ENCODE measurements at places on chromosomes 2 and 18. TPM values are rescaled to one million over a fixed set of nuclear protein-coding genes. Genes with fewer than 3 reads are reported as not detected.
A peak's percentile ranks its signal among the peaks of the same experiment; 100 is the strongest.

DNA sequence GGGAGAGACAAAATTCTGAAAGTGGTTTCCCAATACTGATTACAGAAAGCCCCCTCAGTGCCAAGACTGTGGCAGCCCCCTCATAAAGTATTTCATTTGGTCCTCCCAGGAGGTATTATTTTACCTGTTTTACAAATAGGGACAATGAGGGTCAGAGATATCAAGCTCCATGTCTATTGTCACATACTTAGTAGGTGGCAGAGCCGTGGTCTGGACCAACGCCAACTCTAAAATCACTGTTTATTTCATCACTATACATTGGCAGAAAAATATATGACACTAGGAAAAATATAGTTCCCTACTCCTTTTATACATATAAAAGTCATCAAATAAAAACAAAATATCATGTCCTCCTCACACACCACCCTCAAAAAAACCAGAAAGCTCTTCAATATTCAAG lies 68.6 kb downstream of the DHRS9 start:
- no peak for DNase-seq

GRCh38 chr2:2233171-2233826 lies 97.8 kb downstream of the MYT1L start:
- DNase-seq, result no peak

PIEZO2 gene
- total RNA-seq, result not detected

- no peak for DNase-seq
These were observed 16.2 kb upstream of the SULT1C3 start for GRCh38 chr2:108223573-108223972.

DNA sequence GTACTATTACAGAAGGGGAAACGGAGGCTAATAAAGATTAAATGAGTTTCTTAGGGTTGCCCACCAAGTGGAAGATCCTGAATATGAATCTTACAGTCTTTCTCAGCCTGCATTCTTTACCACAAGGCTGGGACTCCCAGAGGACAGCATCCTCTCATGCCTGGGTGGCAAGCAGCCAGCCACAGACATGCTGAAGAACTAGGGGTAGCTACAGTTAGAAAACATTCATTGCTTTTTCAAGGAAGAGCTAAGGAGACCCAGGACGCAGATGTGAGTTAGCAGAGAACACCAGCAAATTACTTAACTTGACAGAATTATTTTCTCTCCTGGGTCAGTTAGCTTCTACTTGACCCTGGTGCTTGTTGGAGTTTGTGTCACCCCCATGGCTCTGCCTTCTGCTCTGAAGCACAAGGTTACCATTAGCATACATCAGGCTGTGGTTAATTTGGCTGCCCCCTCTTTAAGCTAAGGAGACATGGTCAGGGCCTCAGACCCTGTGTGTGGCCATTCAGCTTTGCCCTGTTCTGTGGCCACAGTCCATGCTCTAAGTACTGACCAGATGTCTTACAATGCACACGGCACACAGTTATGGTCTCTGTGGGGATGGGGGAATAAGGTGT lies 132.3 kb upstream of the TNP1 start:
- no peak for DNase-seq

DNA sequence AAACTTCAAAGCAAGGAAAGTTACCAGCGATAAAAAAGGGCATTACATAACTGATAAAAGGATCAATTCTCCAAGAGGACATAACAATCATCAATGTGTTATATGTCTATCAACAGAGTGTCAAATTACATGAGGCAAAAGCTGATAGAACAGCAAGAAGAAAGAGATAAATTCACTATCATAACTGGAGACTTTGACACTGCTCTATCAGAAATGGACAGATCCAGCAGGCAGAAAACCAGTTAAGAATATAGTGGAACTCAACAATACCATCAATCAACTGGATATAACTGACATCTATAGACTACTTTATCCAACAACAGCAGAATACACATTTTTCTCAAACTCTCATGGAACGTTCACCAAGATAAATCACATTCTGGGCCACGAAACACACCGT lies 65.0 kb downstream of the ROCK2 start:
- DNase-seq, result no peak

- DNase-seq, result no peak
These were observed 3.8 kb upstream of the ARHGAP25 start for GRCh38 chr2:68730828-68731227.

DNA sequence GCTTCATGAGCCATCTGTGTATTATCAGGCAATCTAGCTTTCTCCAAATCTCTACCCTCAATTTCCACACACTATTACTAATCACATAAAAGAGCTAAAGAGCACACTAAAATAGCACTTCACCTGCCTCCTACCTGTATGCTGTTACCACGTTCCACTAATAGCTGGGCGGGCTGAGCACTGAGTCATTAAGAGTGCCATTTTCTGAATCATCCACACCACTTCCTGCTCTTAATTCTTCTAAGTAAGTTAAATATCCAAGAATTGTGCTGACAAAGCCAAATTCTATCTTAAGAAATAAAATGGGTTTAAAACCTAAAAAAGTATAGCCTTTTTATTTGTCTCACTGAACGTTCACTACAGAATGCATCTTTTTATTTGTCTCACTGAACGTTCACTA lies 35.7 kb downstream of the NOL10 start:
- DNase-seq, result peak; percentile 78

DNA sequence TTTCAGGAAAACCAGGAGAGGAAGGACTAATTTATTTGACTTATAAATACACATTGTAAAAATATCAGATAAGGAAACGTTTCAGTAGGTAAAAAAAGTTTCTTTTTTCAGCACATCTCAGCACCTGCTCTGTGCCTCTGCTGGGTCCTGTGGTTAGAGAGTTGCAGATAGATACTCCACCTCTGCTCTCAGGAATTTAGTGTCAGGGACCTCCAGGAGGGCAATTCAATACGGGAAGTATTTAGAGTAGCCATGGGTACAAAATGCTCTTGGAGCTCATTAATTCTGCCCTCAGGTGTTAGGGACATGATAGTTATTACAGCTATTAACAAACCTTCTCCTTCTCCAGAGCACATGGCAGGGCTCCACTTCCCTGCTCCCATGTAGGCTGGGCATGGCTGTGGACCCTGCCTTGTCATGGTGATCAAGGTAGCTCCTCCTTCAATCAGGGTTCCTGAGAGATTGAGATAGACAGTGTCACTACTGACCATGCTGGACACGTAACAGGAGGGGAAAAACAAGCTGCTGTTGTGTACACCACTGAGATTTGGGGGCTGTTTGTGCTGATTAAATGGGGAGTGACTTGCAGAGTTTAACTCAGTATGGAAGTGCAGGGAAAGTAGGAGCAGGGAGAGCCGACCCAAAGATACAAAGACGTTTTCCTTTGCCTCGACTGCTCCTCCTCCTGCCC lies 185.6 kb upstream of the COPS8 start:
- no peak for DNase-seq

NEU2 gene
- total RNA-seq, result not detected

GRCh38 chr2:39435741-39436591 lies 1.1 kb downstream of the MAP4K3 start:
- DNase-seq, result no peak

DNA sequence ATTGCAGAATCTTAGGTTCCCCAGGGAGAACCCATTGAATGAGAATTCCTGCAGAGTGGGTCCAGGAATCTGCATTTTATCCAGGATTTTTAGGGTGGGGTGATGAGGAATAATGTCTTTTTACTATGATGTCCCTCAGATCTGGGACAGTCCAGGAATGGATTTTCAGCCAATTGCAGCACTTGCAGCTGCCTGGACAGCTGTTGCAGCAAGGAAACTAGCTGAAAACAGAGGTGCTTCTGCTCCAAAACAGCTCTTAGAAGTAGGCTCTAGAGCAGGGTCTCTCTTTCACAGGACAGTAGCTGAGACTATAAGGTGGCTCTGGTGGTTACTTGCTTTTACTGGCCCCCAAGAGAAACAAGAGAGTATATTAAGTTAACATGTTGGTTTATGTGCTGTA lies 9.1 kb downstream of the GLI2 start:
- no peak for DNase-seq

AAMP gene
- total RNA-seq, result 85.3 TPM

- DNase-seq, result no peak
These were observed 25.0 kb downstream of the ATOH8 start for GRCh38 chr2:85778646-85779379.

- DNase-seq, result no peak
These were observed 105.0 kb upstream of the STK17B start for GRCh38 chr2:196276421-196276820.
